ENCODE measurements at places on chromosomes 11 and 22.

- DNase-seq = no peak
Measured at GRCh38 chr11:17229481-17230152, 21.8 kb upstream of the PIK3C2A start.

DNA sequence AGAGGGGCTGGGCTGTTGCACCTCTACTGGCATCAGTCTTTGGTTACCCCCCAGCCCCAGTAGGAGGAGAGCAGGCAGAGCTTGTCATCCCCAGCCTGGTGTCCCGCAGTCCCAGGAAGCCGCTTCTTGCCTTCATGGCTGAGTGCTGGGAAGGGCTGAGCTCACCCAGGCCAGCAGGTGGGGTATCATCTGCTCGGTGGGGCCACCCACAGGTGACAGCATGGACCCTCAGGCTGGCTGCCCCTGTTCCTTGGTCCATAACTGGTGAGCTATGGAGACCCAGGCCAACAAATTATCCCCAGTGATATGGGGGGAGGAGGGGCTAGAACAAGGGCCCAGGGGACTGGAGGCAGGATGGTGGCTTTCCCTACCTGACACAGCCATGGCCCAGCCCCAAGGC lies 6.5 kb upstream of the RHOD start:
- DNase-seq = no peak

GRCh38 chr11:313304-313786 lies 495 bp upstream of the IFITM1 start:
- DNase-seq = no peak

DNA sequence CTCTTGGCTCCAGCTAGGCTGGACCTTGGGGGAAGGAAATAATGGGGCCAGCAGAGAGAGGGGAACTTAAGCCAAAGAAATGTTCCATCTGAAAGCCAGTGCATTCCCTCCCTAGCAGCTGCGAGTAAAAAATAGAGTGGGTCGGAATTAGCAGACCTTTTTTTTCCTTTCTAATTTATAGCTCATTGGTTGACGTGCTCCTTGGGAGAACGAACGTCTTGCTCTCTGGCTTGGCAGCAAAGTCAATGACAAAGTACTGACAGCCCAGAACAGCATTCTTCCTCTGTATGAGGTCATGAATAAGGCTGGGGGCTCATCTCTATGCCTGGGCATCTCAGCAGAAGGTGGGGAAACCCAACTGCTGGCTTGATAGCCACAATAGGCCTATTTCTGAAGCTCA lies 65.0 kb downstream of the SEZ6L start:
- DNase-seq = no peak

DNA sequence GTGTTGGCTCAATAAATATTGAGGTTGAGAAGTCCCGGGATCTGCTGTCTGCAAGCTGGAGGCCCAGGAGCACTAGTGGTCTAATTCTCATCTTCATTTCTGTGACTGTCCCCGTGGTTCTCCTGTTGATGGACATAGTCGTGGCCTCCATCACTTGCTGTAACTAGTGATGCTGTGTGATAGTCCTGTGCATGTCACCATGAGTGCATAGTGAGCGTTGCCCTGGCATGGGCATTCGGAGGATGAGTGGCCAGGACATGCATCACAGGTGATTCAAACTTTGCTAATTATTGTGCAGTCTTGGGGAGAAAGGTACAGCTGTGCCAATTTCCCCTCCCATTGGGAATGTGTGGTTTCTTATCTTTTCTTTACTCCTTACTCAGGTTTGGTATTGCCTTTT lies 902.2 kb downstream of the BRD1 start:
- DNase-seq = no peak

GRCh38 chr11:69791276-69792180 lies 16.4 kb upstream of the FGF4 start:
- DNase-seq = no peak
